ENCODE measurements at places on chromosomes 1 and 21.
A peak's percentile ranks its signal among the peaks of the same experiment; 100 is the strongest.

DNA sequence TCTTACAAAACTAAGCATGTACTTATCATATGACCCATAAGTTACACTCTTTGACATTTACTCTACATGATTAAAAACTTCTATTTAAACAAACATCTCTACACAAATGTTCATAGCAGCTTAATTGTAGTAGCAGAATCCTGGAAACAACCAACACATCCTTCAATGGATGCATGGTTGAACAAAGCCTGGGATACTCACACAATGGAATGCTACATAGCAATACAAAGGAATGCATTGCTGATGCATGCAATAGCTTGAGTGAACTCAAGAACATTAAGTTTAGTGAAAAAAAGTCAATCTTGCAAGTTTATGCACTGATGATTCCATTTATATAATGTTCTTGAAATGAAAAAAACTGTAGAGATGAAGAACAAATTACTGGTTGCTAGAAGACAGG is 686.9 kb downstream of the LRRIQ3 start:
- no peak for DNase-seq

DNA sequence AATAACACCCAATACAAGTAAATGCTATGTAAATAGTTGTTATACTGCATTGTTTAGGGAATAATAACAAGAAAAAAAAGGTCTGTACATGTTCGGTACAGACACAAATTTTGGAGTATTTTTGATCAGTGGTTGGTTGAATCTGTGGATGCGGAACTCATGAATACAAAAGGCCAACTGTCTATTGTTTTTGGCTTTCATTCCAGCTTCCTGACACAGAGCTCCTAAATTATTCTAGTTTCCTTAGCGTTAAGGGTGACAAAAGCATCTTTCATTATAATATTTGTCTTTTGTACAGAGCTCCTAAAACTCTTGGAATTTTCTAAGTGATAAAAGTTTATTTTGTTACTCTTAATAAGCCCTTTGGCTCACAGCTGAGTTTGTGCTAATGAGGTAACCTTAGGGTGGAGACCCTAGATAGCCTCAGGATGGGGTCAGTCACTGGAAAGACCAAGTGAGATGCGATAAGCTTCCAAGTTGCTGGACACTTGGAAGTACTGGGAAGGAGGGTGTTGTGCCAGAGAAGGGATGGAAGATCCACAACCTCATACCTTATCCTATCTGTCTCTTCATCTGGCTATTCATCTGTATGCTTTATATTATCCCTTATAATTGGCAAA is 57.4 kb upstream of the PRRC2C start:
- DNase-seq = no peak

DNA sequence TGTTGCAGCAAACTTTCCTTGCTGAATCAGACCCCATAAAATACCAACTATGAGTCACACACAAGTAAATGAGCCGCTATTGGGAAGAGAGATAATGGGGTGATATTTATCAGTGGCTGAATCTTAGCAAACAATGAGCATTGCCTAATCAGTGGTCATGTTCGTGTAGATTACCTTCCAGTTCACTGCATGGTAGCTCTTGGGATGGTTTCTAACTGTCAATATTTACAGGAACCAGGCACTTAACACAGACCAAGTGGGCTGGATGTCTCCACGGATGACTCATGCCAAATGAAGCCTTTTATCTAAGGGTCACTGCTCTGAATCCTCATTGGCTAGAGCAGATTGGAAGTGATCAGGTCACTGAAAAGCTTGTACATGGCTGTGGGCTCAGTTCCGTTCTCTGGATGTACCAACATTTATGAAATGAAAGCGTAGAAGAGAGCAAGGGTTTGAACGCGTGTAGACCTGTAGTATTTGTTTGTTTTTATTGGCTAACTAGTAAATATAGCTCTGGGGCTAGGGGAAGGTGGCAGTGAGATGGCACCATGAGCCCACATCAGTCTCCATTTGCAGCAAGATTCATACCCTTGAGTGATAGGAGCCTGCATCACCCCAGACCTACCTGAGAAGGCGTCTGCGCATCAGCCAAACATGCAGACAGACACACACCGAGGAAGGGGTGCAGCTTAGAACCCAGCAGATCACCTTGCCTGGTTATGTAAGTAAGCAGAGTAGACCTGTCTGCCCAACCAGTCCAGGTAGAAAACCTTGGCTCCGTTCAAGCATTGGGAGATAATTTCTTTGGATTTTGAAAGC is 153.3 kb downstream of the TOMM20 start:
- peak; percentile 24 for DNase-seq

DNA sequence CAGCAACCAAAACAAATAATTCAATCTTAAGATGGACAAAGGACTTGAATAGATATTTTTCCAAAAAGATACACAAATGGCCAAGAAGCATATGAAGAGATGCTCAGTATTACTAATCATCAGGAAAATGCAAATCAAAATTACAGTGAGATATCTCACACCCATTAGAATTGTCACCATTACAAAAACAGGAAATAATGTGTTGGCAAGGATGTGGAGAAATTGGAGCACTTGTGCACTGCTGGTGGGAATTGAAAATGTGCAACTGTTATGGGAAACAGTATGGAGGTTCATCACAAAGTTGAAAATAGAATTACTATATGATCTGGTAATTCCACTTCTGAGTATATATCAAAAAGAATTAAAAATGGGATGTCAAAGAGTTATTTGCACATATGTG is 83.2 kb downstream of the SH3GLB1 start:
- DNase-seq = no peak

DNA sequence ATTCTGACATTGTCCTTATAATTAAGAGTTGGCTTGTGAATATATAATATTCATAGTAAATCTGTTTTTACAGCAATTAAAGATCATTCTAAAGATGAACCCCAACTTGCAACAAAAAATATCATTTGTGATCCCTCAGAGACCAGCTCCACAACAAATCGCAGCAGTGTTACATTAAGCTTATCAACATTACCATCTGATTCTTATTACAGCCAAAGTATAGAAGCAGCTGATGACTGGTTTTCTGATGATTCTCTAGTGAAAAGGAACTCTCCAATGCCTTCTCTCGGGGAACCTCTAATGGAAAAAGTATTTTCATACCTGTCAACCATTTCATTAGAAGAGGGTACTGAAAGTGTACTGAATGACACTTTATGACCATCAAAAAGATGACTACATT is 45.4 kb downstream of the C1orf185 start:
- no peak for DNase-seq

DNA sequence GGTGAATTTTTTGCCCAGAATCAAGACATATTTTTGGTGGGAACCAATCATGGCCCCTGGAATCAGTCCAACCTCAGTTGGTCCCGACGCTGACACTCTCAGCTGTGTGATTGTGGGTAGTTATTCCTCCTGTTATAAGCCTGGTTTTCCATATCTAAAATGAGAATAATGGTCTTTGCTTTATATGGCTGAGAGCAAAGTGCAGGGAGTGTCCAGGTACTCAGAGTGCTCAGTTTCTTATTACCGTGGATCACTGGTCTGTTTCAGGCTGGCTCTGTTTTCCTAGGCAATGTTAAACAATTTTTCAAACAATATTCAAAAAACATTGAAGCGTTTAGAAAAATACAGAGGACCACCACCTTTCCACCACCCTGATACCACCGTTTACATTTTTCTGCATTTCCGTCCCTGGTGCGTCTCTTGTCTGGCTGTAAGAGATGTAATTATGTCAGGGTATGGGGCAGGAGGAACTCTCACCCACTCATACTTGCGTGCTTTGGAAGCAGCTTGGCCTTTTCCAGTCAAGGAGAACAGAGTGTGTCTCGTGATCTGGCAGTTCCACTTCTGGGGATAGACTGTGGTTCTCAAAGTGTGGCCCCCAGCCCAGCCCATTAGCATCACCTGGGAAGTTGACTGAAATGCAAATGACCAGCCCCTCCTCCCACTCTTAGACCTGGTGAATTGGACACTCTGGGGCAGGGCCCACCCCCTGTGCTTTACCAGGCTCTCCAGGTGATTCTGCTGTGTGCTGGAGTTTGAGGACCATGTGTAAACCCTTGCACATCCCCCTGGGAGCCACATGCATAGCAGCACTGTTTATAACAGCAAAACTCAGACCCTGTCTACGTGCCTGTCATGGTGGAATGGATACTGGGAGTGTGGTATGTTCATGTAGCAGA is 6.8 kb downstream of the MX1 start:
- DNase-seq = no peak

DNA sequence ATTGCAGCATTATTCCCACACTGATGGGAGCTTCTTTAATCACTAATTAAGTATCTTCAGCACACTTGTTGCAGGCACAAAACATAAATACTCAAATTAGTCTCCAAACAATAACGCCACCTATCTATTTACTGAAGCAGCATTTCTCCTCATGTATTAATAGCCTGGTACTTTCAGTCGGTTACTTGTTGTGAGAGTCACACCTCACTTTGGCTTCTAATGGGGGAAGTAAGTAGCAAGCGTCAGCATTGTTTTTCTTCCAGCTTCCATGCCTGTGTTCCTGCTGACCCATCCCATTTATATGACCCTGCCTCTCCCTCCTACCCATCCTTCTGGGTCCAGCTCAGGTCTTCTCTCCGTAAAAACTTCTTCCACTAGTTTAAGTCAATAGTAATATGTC is 31.9 kb upstream of the DENND1B start:
- no peak for DNase-seq

DNA sequence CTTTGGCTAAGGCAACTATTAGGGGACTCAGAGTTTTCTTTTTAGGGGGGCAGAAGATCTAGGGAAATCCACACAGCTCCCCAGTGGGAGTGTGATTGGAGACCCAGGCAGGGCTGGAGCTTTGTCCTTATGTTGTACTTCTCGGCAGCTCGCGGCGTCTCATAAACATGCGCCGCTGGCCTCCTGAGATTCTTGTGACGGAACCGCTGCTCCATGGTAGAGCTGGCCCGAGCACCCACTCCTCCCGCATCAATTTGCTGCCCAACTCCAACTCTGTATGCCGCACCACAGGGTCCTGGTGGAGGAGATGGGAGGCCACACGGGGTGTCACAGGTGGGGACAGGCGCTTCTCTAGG is 143.9 kb downstream of the GALNT2 start:
- no peak for DNase-seq

DNA sequence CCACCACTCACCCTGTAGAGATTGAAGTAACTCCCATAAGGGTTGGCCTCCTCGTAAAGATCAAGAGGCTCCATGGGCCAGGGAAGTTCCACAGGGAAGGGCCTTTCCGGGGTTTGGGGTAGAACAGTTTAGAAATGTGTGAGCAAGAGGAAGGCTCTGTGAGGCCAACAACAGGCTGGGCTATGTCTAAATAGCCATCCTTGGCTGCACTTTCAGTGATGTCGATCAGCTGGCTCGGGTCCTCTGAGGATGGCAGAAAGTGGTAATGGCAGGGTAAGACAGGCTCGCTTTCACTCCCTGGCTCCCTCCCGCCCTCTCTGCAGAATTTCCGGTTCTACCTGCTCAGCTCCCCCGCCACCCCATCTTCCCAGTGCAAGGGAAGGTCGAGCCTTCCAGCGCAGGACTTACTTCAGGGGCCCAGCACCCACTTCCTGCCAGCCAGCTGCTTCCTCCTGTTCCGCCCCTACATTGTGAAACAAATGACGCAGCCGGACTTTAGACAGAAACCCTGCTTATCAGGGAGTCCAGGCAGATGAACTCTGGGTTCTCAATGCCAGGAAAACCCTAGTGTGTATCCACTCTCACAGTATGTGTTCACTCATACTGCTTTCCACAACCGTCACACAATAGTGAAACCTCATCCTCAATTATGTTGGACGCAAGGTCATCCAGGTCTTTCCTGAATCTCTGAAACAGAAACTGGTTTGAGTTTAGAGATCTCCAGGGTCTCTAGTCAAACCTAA is 7.3 kb downstream of the F11R start:
- DNase-seq = peak; percentile 82

GRCh38 chr1:6163973-6164617 is 16.0 kb downstream of the CHD5 start:
- DNase-seq = no peak

DNA sequence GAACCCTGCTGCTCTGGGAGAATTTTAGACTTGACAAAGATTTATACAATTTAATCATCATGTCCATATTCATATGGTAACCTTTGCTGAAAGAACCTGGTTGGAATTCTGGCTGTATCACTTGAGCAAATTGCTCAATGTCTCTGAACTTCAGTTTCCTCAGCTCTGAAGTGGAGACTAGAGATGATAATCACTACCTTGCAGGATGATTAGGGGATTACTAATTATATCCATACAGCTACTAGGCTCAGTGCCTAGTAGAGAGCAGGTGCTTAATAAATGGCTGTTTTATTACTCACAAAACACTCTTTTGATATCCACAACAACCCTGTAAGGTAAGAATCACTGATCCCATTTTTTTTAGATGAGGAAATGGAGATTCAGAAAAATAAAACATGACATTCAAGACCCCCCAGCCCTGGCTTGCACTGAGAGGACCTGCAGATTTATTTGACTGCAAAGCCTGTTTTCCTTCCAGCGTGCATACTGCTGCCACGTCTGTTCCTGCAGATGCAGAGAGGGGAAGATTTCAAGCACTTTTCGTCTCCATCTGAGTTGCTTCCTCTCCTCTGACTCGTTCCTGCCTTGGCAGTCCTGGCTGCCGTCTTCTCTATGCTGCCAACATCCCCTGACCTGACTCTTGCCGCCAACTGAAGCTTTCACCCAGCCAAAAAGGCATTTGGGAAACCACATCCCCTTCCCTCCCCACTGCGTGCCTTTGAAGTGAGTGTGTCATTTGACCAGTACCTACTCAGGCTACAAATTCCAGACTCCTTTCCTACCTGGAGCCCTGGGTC is 203.0 kb downstream of the PLPP3 start:
- DNase-seq = no peak

DNA sequence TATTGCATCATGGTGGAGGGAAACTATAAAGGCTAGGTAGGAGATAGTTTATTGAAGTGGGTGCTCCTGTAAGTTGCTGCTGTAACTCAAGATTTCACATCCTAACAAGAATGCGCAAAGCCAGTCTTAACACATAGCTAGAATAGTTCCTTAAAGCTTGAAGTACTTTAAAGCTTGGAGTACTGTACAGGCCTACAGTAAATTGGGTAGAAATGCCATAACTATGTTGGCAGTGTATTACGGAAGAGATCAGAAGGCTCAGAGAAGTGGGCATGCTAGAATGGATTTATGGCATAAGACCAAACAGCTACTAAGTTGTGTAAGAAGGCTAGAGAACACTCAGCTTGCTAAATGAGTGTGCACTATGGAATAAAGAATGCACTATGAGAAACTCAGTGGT is 44.5 kb downstream of the DMRTA2 start:
- no peak for DNase-seq

DNA sequence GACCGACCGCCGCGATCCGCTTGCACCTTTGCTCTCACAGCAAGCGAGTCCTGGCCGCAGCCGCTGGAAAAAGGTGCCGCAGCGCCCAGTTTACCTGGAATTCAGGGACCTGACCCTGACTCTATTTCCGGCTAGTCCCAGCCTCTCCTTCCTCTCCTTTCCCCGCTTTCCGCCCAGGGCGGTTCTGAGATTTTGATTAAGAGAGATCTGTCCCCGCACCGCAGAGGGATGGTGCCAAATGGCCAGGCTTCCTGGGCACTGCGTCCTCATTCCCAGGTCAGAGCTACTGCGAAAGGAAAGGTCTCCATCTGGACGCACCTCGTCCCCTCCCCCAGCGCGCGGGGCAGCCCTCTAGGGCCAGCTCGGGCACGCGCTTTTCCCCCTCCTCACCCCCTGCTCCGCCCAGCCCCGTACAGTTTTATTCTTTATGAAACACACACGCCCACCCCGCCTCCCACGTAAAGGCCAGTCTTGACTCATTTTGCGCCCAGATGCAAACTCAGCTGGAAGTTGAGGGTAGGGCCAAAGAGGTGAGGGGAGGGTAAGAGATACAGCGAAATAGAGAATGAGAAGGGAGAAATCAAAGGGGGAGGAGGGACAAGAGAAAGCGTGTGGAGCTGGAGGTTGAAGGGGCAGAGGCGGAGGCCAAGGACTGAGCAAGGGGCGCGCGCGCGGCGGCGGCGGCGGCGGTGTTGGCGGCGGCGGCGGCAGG is 411.8 kb upstream of the ESRRG start:
- DNase-seq = no peak

All from stimulated activated CD8-positive, alpha-beta memory T cell treated with anti-CD3 and anti-CD28 coated beads, Interleukin-4, amount 100 ng/mL, for 48 hours (primary cell).